ENCODE measurements at places on chromosomes 7 and 10. TPM values are rescaled to one million over a fixed set of nuclear protein-coding genes. Genes with fewer than 3 reads are reported as not detected.

Gene ICA1
- total RNA-seq: 1.2 TPM

Gene SLC16A9
- 1.2 TPM for total RNA-seq

Gene TFEC
- total RNA-seq: 0.46 TPM

Gene SPDYE2
- total RNA-seq: not detected

Gene SRRM3
- 0.30 TPM for total RNA-seq

Gene ZNF365
- total RNA-seq: 2.8 TPM

Gene TRIM73
- total RNA-seq: 0.59 TPM

Gene RAB11FIP2
- total RNA-seq: 24.6 TPM

Gene COL26A1
- not detected for total RNA-seq

Gene CAV2
- total RNA-seq: 42.5 TPM

Gene SLC16A12
- total RNA-seq: not detected

Gene FKBP6
- total RNA-seq: not detected

Gene GIMAP8
- total RNA-seq: not detected

Gene SLC26A5
- total RNA-seq: not detected

Gene CACNB2
- under 0.01 TPM for total RNA-seq

Gene EGR2
- 2.3 TPM for total RNA-seq

Gene SPDYE16
- not detected for total RNA-seq

Gene MSRB2
- total RNA-seq: 24.3 TPM

Gene AGAP5
- total RNA-seq: 2.7 TPM

Gene CPVL
- 0.30 TPM for total RNA-seq

Gene PLA2G12B
- not detected for total RNA-seq
